ENCODE measurements at places on chromosomes 3 and 15.

GRCh38 chr3:46056686-46057085 lies 29.4 kb upstream of the XCR1 start:
- no peak for DNase-seq

DNA sequence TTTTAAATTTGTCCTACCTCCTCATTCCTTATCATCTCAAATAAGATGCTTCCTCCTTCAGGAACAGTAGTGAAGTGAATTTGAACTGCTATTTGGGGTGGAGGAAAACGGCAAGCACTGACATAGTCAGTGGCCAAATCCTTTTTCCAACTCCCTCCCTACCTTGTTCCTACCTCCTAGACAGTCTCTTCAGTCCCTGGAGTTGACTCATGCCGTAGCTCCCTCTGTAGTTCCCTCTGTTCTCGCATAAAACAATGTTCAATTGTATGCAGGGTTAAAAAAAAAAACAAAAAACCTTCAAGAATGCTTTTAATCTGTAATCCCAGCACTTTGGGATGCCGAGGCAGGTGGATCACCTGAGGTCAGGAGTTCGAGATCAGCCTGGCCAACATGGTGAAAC lies 1.4 kb downstream of the UBR1 start:
- DNase-seq: no peak

GRCh38 chr15:58639002-58639756 lies 110.3 kb downstream of the ADAM10 start:
- no peak for DNase-seq

DNA sequence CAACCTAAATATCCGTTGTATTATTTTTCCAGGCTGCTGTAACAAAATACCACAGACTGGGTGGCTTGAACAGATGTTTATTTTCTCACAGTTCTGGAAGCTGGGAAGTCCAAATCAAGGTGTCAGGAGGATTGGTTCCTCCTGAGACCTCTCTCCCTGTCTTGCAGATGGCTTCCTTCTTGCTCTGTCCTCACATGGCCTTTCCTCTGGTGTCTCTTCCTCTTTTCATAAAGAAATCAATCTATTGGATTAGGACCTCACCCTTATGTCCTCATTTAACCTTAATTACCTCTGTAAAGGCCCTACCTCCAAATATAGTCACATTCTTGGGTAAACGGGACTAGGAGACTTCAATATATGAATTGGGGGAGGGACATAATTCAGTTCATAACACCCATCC lies 89.2 kb upstream of the PLCL2 start:
- peak; percentile 5 for DNase-seq

GRCh38 chr3:118688396-118688884 lies 346.2 kb downstream of the IGSF11 start:
- no peak for DNase-seq

- DNase-seq: peak; percentile 8
These were observed 646 bp downstream of the IQCB1 start for GRCh38 chr3:121834157-121834670.

GRCh38 chr3:99911433-99911832 lies 93.8 kb downstream of the CMSS1 start:
- no peak for DNase-seq

DNA sequence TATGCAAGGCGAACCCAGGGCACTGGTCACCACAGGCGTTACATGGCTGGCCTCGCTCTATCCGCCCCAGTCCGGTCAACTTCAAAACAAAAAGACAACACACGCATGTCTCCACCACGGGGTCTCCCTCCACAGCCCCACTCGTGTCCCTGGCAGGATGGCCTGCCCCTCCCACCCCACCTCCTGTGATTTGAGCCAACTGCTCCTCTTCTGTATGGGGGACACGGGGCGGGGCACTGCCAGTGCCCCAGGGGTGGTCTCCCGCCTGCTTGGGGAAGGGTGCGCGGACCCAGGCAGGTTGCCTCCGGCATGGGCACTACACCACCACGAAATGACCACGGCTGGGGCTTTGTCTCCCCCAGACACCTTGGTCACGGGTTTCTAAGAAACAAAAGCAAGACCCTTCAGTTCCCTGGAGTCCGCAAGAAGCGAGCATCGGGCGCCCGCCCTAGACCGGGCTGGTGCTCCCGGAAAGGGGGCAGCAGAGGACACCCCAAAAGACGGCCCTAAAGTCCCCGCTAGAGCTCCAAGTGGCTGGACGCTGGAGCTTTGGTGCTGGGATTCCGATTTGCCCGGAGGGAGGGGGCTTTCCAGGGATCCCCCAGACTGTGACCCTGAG lies 219.3 kb upstream of the PRICKLE2 start:
- no peak for DNase-seq
